ENCODE measurements at places on chromosomes 6 and 20.

GRCh38 chr20:32291166-32291565 is 13.7 kb downstream of the KIF3B start:
- no peak for DNase-seq

DNA sequence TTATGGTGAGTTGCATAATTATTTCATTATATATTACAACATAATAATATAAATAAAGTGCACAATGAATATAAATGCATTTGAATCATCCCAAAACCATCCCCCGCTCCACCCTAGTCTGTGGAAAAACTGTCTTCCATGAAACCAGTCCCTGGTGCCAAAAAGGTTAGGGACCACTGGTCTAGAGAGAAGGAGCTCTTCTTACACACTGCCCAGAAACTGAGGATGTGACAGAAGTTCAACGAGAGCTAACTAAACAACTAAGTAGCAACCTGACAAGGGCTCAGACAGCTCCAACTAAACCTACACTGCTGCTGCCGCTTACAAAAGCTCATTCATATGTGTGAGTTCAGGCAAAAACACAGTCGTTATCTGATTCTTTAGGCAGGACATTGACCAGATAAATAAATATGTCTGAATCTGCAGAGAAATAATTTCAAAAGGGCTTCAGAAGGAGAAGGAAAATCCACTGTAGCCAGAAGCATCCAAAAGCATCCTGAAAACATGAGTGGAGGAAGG is 125.9 kb downstream of the ATXN1 start:
- no peak for DNase-seq

- DNase-seq: no peak
Observed at GRCh38 chr6:45784250-45784649, 231.4 kb downstream of the CLIC5 start.

DNA sequence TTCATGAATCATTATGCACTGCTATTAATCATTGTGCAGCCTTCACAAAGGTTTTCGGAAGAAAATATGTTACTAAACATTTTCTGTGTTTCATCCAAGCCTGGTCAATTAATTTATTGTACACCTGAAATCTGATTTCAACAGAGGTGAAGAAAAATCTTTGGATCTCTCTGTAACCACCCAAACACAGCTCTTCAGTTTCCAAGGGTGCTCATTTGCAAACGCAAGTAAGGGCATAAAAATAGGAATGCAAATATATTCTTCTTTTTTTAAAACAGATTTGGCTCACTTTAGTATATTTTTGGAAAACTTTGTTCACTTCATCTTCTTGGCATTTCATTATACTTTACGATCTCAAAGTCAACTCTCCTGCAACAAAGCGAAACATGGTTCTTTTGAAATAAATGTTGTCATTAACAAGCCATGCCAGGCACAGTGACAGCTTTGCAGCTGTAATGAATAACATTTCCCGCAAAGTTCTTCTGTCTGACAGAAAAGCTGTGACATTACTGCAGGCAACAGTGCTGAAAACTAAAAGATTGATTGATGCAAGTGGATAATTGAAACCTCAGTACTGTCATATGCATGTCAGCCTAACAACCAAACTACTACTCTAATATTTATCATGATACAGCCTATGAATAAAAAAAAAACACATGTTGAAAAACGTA is 348.3 kb downstream of the FRK start:
- DNase-seq: no peak

DNA sequence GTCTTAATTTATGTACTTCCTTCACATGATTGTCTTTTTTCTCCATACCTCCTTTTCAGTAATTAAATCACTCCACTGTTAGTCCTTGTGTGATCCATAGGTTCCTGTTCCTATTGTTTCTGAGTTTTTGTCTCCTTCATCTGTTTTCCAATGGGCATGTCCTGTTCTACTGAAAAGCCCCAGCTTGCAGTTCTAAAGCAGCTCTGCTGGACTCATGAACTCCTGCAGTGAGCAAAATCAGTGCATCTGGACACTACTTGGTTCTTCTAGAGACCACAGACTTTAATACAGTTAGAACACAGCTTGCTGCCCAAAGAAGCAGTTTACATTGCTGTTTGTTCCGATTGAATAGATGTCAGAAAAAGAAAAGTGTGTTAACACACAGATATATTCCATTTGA is 593.3 kb upstream of the HS3ST5 start:
- no peak for DNase-seq

DNA sequence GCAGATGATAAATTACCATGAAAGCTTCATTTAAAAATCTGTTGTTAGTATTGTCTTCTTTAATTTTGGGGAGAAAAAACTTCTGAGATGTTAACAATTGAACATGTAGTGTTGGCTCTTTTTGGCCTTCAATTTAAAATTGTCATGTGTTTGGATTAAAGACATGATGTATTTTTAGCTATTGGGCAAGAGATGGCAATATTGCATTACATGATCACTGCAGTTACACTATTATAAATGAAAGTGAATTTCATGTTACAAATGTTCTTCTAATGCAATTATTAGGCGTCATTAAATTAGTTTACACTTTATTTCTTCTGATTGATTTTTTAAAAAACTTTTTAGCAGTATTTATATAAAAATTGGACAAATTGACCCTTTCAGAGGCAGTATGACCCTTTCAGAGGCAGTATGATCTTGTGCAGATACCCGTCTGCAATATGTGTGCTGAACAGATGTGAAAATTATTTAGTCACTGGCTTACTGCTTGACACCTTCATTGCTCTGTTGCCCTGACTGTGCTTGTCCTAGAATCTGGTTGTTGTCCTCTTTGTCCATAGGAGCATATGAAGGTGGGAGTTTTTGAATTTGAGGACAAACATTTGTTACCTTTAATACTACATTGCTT is 25.8 kb downstream of the CDKAL1 start:
- DNase-seq: no peak

DNA sequence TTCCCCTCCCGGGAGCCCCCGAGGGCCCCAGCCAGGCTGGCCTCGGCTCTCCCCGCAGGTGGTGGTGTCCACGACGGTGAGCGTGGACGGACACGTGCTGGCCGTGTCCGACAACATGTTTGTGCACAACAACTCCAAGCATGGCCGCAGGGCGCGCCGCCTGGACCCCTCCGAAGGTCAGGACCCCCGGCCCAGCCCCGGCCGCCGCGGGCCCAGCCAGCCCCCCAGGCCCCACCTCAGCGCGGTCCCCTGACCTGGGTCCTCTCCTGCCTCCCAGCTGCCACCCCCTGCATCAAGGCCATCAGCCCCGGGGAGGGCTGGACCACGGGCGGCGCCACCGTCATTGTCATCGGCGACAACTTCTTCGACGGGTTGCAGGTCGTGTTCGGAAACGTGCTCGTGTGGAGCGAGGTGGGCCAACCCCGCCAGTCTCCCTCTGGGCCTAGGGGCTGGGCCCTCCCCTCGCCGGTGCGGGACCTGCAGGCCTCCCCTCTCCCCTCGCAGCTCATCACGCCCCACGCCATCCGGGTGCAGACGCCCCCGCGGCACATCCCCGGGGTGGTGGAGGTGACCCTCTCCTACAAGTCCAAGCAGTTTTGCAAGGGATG is 51.0 kb downstream of the CPXM1 start:
- no peak for DNase-seq

- DNase-seq: no peak
Observed at GRCh38 chr6:161947371-161947770, 673.5 kb upstream of the AGPAT4 start.

DNA sequence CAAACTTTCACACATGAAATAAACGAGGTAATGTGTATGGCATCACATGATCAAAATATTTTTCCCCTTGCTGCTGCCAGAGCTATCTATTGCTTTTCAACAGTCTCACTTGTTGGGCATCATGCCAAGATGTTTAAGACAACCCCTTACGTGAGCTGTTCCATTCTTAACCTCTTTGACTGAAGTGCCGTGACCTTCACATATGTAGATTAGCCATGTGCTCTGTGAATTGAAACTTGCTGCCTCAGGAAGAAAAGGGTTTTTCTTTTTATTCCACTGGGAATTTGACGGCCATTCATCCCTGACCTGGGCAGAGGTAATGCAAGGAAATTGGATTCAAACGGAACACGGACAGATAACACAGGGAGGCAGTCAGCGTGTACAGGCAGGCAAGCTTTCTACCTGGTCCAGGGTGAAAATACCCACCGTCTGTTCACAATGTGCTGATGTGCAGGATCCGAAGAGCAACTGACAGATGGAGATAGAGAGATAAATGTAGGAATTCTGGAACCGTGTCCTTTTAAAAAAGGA is 14.2 kb downstream of the ARID1B start:
- no peak for DNase-seq

DNA sequence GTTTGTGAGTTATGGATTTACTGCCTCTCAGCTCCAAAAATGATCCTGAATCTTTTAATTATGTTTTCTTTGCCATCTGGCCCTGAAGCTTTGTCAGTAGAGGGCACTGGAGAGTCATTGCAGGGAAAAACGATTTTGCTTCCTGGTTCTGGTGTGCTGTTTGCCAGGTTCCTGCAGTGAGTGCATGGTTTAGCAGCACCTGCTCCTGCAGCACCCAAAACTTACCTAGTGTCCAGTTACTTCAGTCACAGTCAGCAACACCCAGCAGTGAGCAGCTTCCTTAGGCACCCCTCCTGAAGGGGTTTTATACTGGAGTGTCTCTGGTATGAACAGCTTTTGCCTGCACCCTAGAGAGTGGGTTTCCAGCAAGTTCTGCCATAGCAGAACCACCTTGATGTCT is 6.0 kb upstream of the TRIM26 start:
- DNase-seq: no peak
